Neural progenitor cell (in vitro differentiated cells): ENCODE measurements at places on chromosomes 6 and 20.

DNA sequence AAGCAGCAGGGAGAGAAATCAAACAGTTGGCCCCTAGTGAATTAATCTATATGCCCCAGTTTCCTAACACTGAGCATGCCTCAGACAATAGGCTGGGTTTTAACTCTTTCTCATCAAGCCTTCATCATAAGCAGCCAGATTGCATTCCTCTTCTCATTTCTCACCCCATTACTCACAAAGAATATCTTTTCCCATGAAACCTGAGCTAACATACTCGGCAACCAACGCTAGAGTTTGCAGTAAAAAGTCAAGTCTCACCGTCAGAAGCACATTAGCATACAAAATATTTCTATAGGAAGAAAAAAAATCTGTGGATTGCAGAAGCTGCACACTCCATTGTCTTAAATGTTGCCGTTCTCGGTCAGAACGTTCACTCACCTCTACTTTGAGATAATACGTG lies 429.9 kb upstream of the ARID1B start:
- no peak for DNase-seq

DNA sequence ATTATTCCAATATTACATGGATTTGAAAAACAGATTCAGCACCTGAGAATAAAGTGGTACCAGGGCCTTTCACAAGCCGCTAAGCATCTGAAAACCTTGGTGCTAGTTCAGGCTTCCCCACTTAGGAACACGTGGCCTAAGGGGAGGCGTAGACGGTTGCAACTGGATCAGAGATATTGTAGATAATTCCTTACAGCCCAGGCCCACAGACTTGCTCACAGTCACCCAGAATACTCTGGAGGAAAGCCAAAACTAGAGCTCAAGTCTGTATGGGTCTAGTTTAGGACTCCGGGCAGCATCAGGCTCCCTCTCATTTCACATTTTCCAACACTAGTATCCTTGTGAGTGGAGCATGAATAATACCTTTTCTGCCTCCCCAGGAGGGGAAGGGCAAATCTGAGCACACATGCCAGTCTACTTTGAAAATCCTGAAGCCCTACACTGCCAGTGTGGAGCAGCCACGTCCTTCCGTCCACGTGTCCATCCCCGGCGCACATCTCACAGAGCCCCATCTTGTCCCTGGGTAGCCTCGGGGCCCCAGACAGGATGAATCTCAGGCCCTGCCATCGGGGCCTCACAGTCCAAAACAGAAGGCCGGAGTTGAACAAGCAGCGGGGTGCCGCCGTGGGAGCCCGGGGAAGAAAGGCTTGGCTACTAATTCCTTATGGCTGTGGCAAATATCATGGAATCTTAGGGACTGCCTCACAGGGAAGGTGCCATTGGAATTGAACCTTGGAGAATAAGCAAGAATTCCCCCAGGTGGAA lies 299.3 kb downstream of the NRN1 start:
- DNase-seq: no peak

GRCh38 chr6:168718821-168719475 lies 278.0 kb downstream of the SMOC2 start:
- no peak for DNase-seq

DNA sequence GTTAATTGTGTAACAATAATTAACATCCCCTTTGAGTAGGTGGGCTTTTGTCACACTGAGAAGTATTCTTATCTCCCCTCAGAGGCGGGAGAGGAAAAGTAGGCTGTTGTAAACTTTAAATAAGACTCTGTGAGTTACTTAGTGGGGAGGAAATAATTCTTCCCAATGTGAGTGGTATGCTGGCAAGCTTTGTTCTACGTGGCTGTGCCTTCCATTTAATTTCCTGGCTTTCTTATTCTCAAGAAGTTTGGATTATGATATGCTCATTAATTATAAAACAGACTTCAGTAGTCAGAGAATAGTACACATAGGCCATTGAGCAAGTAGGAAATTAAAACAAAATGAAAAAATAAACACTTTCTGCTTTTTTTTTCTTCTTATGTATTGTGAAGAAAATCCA lies 19.1 kb downstream of the ADGRB3 start:
- DNase-seq: peak; percentile 20

GRCh38 chr6:50330347-50330746 lies 280.6 kb upstream of the DEFB112 start:
- DNase-seq: no peak

DNA sequence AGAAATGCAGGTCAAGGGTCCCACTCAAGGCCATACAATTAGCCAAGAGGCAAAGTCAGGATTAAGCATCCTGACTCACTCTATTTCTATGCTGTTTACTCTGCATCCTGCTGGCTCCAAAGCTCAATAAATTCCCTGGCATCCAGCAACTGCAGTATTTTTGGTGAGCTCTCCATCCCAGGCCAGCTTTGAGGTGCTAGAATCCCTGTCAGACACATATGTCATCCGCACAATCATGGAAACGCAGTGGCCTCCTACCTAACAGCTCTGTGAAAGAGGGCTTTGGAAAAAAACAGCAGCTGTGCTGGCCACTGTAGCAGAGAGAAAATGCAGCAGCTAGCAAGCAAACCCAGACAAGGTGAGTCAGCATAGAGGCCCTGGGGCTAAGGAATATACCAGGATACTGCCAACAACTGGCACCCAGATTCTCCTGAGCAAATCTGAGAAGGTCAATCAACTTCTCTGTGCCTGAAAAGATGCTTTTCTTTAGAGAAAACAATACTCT lies 58.4 kb downstream of the ANKEF1 start:
- no peak for DNase-seq

- no peak for DNase-seq
These were observed 219.0 kb downstream of the CDC5L start for GRCh38 chr6:44606504-44606903.

DNA sequence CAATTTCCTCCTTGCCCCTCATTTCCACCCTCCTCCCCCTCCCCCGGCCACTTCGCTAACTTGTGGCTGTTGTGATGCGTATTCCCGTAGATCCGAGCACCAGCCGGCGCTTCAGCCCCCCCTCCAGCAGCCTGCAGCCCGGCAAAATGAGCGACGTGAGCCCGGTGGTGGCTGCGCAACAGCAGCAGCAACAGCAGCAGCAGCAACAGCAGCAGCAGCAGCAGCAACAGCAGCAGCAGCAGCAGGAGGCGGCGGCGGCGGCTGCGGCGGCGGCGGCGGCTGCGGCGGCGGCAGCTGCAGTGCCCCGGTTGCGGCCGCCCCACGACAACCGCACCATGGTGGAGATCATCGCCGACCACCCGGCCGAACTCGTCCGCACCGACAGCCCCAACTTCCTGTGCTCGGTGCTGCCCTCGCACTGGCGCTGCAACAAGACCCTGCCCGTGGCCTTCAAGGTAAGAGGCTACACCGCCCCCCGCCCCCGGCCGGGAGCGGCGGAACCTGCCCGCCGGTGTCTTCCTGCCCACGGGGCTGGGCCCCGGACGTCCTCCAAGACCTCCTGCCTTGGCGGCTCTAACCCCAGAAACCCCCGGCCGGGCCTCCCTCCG lies 44.9 kb upstream of the SUPT3H start:
- DNase-seq: peak; percentile 73
